ENCODE measurements at places on chromosomes 1 and 21.

GRCh38 chr1:101431956-101432510 is 195.2 kb downstream of the S1PR1 start:
- DNase-seq = no peak

GRCh38 chr1:51032936-51033335 is 62.9 kb downstream of the CDKN2C start:
- no peak for DNase-seq

- DNase-seq = peak; percentile 7
Measured at GRCh38 chr1:28087614-28088167, 719 bp downstream of the EYA3 start.

DNA sequence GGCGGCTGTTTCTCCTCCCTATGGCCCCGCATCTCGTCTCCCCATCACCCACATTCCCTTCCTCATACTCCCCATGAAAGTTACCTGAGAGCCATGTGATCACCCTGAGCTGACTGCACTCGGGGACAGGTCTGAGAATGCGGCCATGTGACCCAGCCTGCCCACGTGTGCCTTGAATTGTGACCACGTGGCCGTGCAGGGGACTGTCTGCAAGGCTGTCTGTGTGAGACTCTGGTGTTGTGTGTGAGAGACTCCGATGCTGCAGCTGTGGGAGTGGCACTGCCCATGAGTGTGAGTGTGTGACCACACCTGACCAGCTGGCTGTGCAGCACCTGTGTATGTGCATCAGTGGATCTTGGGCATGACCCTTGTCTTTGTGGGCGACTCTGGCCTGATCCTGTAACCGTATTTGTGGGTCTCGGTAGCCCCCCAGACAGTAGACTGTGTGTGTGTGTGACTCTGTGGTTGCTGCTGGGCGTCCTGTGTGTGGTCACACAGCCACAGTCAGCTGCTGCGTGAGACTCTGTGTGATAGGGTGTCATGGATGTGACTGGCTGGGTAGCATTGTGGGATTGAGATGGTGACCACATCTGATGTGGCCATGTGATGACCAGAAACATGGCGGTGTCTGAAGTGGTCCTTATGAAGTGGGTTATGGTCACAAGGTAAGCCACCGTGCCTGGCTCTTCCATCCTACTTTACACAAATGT is 56.8 kb upstream of the KDM4A start:
- no peak for DNase-seq

DNA sequence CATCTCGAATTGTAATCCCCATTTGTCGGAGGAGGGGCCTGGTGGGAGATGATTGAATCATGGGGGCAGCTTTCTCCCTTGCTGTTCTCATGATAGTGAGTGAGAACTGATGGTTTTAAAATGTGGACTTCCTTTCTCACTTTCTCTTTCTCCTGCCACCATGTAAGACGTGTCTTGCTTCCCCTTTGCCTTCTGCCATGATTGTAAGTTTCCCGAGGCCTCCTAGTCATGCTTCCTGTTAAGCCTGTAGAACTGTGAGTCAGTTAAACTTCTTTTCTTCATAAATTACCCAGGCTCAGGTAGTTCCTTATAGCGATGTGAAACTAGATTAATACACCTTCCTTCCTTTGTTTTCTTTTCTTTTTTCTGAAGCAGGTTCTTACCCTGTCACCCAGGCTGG is 13.9 kb downstream of the DNAJC6 start:
- no peak for DNase-seq

- DNase-seq = no peak
Measured at GRCh38 chr21:37874904-37875780, 41.1 kb downstream of the KCNJ6 start.

DNA sequence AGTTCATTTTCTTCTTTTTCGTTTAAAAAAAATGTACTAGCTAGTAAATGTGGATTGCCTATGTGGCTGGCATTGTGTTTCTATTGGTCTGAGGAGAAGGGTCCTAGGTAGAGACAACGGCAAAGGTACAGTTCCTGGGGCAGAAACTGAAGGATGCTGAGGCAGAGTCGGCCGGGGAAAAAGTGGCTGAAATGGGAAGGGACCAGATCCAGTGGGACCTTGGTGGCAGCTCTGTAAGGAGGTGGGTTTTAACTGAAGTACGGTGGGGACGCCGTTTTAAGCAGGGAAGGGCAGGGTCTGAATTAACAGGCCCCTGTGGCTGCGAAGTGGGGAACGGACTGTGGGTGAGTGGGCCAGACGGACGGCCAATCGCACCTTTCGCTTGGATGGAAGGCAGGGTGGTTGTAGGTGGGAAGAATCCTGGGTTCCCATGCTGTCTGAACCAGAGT is 420 bp upstream of the VPS13D start:
- DNase-seq = no peak

- DNase-seq = no peak
Measured at GRCh38 chr1:29920316-29920715, 684.0 kb downstream of the PTPRU start.

DNA sequence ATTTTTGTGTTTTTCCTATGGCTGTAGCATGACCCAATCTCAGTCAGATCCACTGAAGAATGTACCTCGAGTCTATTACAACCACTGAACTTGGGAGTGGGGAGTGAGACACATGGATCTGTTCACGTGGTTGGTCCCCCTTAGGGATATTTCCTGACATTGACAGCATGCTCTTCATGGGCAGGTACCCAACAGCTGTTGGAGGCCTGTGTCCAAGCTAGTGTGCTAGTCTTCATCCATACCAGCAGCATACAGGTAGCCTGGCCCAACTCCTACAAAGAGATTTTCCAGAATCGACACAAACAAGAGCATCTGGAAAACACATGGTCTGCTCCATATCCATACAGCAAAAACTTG is 34.2 kb upstream of the HSD3B1 start:
- DNase-seq = no peak

DNA sequence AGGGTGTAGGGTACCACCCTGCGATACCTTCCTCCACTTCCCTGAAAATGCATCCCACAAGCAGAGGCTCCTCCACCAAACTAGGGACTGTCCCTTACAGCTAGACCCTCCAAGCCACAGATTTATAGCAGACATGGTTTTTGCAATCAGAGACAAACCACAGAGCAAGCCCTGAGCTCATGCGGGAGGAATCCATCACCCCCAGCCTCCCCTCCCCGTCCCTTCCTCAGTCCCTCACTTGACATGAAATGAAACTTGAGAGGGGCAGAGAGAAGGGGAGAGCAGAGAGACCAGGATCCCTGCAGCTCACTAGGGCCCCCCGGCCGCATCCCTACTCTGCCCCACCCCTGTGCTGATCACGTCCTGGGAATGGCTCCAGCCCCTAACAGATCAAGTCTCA is 94.9 kb downstream of the MRPL37 start:
- DNase-seq = no peak

DNA sequence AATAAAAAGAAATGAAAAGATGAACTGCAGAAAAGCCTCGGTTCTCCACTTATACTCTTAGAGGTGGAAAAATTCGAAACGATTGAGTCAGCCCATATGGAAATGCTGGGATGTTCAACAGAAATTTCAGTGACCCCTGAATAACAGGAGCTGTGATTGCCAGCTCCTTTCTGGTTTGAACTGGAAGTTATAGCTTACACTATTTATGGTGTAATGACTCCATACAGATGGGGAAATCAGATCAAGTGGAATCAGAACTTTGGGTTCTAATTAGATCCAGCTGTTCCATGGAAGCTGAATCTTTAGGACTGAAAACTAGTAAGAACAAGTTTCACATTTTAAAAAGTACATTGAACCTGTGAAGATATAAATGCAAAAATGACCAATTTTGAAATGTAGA is 569.3 kb upstream of the ZRANB2 start:
- no peak for DNase-seq

GRCh38 chr1:50779801-50780200 is 180.3 kb downstream of the FAF1 start:
- no peak for DNase-seq

DNA sequence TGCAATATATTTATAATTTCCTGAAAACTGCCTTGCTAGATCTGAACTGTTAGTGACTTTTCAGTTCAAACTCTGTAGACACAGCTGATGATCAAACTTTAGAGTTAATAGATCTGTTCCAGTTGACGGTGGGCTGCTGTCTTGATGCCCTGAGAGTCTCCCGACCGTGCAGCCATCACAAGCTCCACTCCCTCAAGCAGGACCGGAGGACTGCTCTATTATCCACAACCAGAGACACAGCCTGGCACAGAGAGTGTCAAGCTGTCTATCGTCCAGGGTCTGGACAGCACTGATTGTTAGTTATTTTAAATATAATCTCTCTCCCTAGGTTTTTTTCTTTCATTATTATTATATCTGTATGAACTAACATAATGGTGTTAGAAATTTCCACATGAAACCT is 8.0 kb downstream of the CHODL start:
- no peak for DNase-seq

GRCh38 chr1:206554701-206555472 is 47.6 kb downstream of the RASSF5 start:
- DNase-seq = no peak

DNA sequence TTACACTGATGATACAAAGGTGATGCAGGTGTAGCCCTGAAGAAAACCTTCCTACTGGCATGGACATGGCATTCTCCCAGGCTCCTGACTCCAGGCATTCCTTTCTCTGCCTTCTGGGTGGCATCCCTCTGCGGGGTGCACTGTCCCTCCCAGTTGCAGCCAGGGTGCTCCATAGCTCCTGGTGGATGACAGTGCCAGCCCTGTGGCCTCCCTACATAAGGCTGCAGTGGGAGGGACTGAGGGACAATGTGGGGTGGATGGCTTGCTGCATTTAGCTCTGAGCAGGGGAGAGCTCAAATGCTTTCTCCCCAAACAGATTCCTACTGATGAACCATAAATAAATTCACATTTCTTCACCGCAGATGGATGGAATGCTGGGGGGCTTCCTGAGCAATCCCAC is 97.0 kb upstream of the GJB5 start:
- DNase-seq = no peak

DNA sequence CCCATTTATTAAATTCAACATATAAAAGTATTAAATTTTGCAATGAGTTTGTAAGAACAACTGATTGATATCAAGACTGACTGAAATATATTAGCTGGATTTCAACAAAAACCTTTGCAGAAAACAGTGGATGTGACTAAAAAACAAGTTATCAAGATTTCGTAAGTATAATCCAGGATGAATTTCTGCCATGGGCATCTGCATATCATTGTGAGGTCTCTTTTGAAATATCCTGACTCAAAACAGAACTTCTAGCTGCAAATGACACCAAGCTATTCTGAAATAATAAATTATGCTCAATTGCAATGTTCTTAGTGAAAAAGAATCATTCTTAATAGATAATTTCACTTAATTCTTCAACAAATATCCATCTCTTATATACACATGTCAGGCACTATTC is 52.6 kb downstream of the CD34 start:
- no peak for DNase-seq

All from CD4-positive, alpha-beta T cell treated with Interleukin-6 for 4 hours (primary cell).